ENCODE measurements at places on chromosomes 4 and X. TPM values are rescaled to one million over a fixed set of nuclear protein-coding genes. Genes with fewer than 3 reads are reported as not detected.
A peak's percentile ranks its signal among the peaks of the same experiment; 100 is the strongest.

DNA sequence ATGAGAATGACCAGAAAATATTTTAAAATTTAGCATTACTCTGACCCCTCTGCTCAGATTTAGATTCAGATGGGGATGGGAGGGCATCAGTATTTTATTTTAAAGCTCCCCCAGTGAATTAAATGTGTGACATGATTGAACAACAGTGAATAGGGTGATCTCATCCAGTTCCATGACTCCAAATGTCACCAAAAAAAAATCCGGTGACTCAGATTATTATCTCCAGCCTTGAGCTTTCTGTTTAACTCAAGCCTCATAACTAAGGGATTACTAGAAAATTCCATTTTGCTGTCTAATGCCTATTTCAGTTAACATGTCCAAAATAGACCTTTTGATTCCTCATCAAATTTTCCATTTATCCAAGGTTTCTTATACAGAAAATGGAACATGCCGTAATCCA is 121.8 kb upstream of the TMEM47 start:
- H3K27ac ChIP-seq, result no peak overlapping the region
- no peaks in the 10 kb centered on the region for H3K36me3 ChIP-seq
- H3K4me1 ChIP-seq, result no peaks in the 10 kb centered on the region
- peak; percentile 78 for DNase-seq
- peak overlapping the region; percentile 5 for H3K4me3 ChIP-seq

- peaks cover 6% of the 10 kb centered on the region for H3K4me1 ChIP-seq
- peak; percentile 36 for DNase-seq
- no peak overlapping the region for H3K4me3 ChIP-seq
Measured at GRCh38 chrX:108165383-108166111, 74.0 kb downstream of the ATG4A start.

GRCh38 chrX:1894740-1895139 is 279.9 kb downstream of the ASMT start:
- no peak overlapping the region for H3K4me3 ChIP-seq
- no peaks in the 10 kb centered on the region for H3K36me3 ChIP-seq
- no peak overlapping the region for H3K27ac ChIP-seq

DNA sequence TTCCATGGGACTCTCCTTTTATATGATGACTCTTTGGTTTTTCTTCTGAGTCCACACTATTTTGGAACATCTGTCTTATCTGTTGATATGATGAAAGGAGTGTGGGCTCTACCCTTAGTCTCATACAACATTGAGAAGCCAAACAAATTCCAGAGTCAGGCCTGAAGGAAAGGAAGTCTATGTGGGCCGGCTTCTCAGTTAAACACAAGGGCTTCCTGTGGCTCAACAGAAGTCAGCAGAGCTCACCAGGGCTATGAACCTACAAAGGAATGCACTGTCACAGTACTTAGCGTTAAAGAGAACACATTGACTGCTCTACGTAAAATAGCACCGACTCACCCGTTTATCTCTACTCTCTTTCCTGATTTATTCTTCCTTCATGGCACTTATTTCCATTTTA is 641.0 kb upstream of the FRG1 start:
- no peaks in the 10 kb centered on the region for H3K36me3 ChIP-seq
- H3K27ac ChIP-seq, result no peak overlapping the region
- H3K4me1 ChIP-seq, result no peaks in the 10 kb centered on the region
- no peak overlapping the region for H3K4me3 ChIP-seq
- H3K27me3 ChIP-seq, result no peaks in the 10 kb centered on the region
- DNase-seq, result no peak

DNA sequence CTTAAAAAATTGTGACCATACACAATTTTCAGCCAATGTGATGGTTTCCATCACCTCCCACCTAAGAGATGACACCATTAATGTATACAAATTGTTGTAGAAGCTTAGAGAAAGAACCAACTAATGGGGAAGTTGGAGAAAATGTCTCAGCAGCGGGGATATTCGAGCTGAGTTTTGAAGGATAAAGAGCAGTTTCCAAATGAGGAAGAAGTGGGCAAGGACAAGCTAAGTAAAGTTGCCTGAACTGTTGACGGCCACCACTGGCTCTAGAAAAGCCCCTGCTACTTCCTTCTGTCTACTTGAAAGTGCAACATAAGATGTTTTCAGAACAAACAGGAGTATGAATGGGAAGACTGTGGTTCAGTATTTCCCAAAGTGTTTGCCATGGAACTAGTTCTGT is 92.0 kb downstream of the CHRNA9 start:
- H3K4me3 ChIP-seq, result no peak overlapping the region
- no peak for DNase-seq
- no peaks in the 10 kb centered on the region for H3K36me3 ChIP-seq
- no peaks in the 10 kb centered on the region for H3K27me3 ChIP-seq
- no peak overlapping the region for H3K27ac ChIP-seq

DNA sequence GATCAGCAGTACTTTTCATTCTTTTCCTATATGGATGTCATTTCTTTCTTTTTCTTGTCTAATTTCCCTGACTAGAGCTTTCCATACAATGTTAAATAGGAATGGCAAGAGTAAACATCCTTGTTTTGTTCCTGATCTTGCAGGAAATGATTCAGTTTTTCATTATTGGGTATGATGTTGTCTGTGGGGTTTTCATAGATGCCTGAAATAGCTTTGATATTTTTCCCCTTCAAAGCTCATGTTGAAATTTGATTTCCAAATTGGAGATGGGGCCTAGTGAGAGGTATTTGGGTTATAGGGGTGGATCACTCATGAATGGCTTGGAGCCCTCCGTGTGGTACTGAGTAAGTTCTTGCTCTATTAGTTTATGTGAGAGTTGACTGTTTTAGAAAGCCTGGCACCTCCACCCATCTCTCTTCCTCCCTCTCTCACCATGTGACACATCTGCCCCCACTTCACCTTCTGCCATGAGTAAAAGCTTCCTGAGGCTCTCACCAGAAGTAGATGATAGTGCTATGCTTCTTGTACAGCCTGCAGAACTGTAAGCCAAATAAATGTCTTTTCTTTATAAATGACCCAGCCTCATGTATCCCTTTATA is 22.3 kb upstream of the VSIG1 start:
- H3K36me3 ChIP-seq, result no peaks in the 10 kb centered on the region
- no peak overlapping the region for H3K27ac ChIP-seq
- peaks cover 2% of the 10 kb centered on the region for H3K27me3 ChIP-seq
- peaks cover 10% of the 10 kb centered on the region for H3K4me1 ChIP-seq

DNA sequence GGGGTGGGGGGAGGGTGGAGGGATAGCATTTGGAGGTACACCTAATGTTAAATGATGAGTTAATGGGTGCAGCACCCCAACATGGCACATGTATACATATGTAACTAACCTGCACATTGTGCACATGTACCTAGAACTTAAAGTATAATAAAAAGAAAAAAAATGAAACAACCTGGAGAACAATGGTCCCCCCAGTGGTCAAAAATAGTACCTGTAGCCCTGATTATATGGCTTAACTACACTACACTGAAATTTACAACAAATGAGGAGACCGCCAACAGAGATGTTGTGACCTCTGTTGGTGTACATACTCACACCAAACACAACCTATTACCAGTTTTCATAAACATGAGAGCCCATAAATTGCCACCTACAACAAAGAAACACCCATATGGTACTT is 7.3 kb upstream of the MAGEE1 start:
- no peaks in the 10 kb centered on the region for H3K36me3 ChIP-seq
- DNase-seq, result no peak
- no peak overlapping the region for H3K4me3 ChIP-seq
- peaks cover 2% of the 10 kb centered on the region for H3K27me3 ChIP-seq
- H3K4me1 ChIP-seq, result no peaks in the 10 kb centered on the region
- H3K27ac ChIP-seq, result no peak overlapping the region

SLC16A2 gene
- 40.4 TPM for total RNA-seq

MMRN1 gene
- not detected for total RNA-seq
